Left ventricle myocardium superior (tissue), 1 donor: ENCODE measurements at places on chromosomes 6 and 20.

- DNase-seq, result no peak
These were observed 30.3 kb downstream of the KIF13A start for GRCh38 chr6:17957086-17957485.

DNA sequence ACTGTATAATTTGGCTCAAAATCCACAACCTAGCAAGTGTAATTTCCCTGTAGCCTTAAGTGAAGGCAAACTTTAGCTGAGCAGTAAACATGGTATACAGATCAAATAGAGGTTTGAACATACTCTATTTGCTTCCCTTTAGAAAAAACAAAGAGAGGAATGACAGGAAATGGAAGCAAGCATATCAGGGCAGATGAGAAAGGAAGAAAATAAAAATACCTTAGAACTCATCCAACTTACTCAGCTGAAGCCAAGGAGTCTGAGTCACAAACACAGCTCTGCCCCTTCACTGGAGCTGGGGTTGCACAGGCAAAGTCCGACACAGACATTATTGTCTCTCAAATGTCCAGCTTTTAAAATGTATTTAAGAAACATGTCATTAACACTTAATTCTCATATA lies 379.9 kb upstream of the IRAK1BP1 start:
- no peak for DNase-seq

- DNase-seq, result no peak
These were observed 1013.7 kb upstream of the MAP3K7 start for GRCh38 chr6:91600561-91600960.

- no peak for DNase-seq
These were observed 2.4 kb upstream of the LY86 start for GRCh38 chr6:6586167-6586566.

- no peak for DNase-seq
These were observed 54.4 kb downstream of the PCNA start for GRCh38 chr20:5065166-5065878.

- no peak for DNase-seq
These were observed 77.8 kb downstream of the TRAM2 start for GRCh38 chr6:52499026-52499425.

DNA sequence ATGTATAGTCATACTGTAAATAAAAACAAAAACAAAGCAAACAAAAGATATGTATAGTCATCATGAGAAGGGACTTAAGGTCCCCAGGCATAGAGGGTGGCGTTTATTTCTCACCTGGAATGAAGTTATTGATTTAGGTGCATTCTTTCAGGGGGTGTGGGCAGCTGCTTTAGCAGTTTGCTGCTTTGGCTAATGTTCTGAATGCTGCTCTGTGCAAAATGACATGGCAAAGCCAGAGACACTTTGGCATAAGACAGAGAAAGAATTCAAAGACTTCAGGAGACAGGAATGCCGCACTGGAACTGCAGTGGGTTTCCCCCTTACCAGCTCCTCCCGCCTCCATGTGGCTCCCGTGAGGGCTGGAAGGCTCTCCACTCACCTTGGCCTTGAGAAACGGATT lies 36.4 kb upstream of the NELFCD start:
- DNase-seq, result no peak

- DNase-seq, result no peak
These were observed 46.3 kb downstream of the MCM8 start for GRCh38 chr20:5996765-5997164.

GRCh38 chr6:41972826-41973225 lies 31.2 kb upstream of the CCND3 start:
- DNase-seq, result no peak

GRCh38 chr6:43123461-43124314 lies 47.4 kb upstream of the SRF start:
- DNase-seq, result no peak

GRCh38 chr20:5933802-5934436 lies 16.4 kb downstream of the TRMT6 start:
- no peak for DNase-seq

GRCh38 chr6:143542888-143543287 lies 31.4 kb upstream of the FUCA2 start:
- DNase-seq, result no peak

GRCh38 chr20:11222243-11222642 lies 548.4 kb upstream of the JAG1 start:
- DNase-seq, result no peak

DNA sequence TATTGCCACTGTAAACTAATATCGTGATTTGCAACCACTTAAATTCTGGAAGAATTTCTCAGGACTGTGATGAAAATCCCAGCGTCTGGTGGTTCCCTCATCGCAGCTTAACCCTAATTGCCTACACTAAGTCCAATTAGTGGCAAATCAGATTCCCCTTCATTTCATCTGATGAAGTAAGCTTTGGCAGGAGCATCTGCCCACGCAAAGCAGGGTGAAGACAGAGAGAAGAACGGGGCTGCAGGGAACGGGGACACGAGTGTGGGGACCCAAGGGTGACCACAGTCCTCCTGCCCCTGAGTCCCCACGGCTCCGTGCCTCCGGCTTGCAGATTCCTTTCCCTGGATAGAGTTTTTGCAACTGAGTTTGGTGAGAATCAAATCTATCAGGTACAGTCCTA lies 159.5 kb downstream of the LY86 start:
- DNase-seq, result no peak

- DNase-seq, result no peak
These were observed 492.4 kb upstream of the CDH4 start for GRCh38 chr20:60759651-60760050.

DNA sequence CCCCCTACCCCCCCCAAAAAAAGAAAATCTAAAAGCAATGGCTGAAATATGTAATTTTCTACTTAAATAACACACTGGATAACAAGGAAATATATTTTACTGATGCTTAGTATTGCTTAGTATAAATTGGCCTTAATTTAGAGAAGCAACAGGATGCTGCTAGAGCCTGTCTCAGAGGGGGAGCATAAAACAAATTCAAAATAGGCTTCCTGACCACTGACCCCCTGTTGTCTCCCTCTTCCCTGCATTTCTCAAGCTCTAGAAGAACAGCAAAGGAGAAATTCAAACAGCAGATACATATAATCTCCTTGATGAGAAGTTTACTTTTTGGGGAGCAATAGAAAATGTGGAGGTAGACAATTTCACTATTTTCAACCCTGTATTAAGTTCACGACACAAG lies 631.1 kb upstream of the GJE1 start:
- no peak for DNase-seq

DNA sequence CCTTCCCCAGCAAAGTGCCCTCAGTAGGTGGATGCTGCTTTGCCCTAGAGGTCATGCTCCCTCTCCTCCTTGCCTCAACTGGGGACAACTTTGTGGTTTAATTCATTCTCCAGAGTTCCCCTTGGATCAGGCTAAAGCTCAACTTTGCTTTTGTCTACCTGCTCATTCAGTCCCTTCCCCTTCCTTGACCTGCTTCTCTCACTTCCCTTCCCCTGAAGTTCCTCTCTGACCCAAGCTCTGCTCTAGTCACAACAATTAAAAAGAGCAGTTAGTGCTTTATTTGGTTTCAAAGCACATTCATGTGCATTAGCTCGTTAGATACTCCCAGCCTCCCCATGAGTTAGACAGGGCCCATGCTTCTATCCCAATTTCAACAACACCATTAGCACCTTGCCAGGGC lies 71.3 kb downstream of the DZANK1 start:
- no peak for DNase-seq

DNA sequence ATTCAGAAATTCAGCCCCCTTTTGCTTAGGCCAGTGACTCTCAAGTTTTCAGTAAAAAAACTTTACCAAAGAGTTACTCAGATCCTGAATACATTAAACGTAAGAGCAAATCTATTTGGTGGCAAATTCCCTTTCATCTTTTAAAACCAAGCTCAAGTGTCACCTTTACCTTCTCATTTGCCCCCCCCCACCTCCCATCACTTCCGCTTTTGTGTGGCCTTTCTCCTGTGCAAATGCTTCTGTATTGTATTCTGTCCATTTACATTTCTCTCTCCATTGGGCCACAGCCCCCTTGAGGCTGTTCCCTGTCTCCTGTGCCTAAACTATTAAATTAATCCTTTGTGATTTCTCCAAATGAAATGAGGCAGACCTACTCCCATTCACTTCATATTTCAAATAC lies 1.9 kb downstream of the NOL7 start:
- DNase-seq, result no peak

DNA sequence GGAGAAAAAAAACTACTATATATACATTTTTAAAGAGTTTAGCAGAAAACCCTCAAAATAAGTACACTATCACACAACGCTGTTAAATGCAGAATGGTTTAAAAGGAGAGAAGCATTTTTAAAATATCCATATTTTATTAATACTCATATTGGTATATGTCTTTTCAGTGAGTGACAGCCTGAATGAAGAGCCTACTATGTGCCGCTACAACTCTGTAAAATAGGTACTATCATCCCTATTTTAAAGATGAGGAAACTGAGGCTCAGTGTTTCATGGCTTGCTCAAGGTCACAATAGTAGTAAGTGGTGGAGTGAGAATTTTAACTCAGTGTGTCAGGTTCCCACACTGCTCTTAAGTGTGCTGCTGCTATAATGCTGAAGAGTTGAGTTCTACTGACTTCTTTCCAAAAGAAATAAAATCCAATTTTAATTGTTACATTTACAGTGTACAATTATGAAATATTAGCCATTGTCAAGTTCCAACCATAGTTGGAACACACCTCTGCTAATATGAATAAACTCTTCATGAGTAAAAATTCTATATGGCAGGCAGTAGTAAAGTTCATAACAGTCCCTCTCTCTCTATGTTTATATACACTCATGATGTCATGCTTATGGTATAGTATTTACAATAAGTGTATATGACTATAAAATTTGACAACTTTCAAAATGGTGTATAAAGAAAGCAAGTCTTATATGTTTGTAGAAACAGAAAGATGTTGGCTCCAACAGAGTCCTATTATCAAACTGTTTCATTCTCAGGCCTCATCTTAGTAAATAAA lies 3.1 kb downstream of the FAM184A start:
- no peak for DNase-seq

DNA sequence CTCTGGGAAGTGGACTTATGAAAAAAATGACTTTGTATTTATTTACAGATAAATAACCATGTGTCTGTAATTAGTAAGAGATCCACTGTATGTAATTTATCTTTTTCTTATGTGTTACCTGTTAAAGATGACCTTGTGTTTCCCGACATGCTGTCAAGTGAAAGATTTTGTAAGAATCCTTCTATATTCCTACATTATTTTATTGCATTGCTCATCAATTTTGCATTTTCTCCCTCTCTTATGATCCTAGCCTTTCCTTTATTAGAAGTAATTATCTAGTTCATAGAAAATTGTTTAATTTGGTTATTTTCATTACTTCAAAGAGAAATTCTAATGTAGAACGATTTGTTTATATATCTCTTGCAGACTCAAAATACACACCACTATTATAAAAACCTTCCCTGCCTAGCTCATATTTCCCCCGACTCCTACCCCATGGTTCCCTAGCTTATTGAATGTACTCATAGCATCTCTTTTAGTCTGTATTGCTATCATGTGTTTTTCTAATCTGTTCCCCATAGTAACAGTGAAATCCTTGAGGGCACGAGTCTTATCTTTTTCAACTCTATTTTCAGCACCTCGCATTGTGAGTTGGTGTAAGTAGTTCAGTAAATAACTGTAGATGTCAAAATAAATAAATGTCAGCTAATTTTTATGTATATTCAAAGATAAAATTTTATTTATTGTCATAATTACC lies 774.4 kb downstream of the HDGFL1 start:
- no peak for DNase-seq

- DNase-seq, result no peak
These were observed 52.5 kb upstream of the CHD6 start for GRCh38 chr20:41670631-41671030.

GRCh38 chr6:109767961-109768360 lies 76.9 kb downstream of the FIG4 start:
- DNase-seq, result no peak

DNA sequence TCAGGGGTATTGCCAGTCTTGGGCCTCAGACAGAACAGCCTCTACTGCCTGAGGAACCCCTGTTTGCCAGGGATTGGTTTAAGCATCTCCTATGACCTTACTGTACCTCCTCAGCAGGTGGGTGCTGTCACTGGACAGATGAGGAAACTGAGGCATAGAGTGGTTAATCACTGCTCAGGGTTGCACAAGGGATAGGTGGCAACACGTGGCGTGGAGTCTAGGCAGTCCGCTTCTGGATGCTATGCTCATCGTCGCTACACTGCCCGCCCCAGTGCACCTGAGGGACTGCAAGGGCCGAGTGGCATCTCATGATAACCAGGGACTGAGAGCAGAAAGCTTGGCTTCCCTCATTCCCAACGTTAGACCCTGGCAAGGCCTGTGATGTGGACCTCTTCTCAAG lies 101.8 kb upstream of the SULF2 start:
- no peak for DNase-seq

DNA sequence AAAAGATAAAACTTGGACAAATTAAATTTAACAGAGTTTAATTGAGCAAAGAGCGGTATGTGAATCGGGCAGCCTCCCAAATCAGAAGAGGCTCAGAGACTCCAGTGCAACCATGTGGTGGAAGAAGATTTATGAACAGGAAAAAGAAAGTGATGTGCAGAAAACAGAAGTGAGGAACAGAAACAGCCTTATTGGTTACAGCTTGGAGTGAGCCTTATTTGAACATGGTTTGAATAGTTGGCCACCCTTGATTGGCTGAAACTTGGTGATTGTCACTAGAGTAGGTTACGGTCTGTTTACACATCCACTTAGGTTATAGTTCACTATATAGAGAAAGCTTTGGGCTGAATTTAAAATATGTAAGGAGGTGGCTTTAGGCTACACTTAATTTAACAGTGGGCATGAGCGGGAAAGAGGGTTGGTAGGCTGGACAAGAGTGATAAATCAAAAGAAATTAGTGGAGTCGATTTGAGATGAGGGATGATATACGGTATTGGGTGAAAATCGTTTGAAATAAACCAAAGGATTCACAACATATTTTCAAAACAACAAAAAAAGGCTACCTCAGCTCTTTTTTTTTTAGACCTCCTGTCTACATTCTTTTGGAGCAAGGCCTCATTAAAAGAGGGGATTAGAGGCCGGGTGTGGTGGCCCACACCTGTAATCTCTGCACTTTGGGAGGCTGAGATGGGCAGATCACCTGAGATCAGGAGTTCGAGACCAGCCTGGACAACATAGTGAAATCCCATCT lies 84.3 kb upstream of the PREP start:
- DNase-seq, result no peak

- no peak for DNase-seq
These were observed 73.9 kb upstream of the C6orf118 start for GRCh38 chr6:165383323-165383722.

- no peak for DNase-seq
These were observed 14.9 kb upstream of the TLDC2 start for GRCh38 chr20:36860811-36861624.

GRCh38 chr20:38272398-38272797 lies 11.9 kb upstream of the KIAA1755 start:
- no peak for DNase-seq

GRCh38 chr6:144423167-144423566 lies 138.0 kb downstream of the UTRN start:
- DNase-seq, result no peak
